Hindlimb muscle (tissue), 1 donor: ENCODE measurements at places on chromosomes 7 and 10.

DNA sequence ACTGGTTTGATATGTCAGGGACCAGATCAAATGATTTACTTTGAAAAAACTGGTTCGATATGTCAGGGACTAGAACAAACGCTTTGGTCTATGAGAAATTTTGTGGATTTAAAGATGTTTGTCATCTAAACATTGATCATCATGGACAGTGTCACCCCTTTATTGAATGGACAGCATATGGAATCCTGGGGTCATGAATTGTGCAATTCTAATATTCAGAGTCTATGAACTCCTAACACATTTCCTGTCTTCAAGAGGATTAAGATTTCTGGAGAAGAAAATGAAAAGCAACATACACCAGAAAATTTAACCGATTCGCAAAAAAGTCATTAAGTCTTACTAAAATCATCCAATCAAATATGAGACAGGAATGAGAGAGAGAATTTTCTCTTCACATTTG is 106.4 kb upstream of the FAM133B start:
- DNase-seq, result no peak

DNA sequence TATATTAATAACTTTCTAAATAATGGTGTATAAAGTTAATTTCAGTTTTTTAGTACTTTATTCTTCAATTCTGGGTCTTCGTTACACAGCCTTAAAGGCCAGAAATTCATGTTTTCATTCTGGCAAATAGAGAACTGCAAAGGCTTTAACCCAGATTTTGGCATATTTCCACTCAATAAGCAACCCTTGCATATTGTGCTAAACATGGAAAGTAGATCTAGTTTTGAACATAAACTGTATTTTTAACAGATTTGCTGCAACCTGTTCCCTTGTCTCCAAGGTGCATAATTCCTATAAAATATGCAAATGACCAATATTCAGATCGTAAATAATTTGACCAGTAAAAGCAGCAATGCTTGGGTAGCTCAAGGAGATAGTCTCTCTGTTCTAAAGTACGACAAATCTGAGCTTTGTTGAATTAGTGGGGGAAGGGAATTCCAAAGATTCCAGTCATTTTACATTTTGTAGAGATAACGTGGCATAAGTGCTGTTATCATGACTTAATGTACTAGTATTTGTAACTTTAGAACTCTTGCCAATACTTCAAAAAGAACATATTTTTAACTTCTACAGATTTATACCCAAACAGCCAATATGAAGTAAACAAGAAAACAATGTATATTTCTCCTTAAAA is 46.4 kb upstream of the RSBN1L start:
- DNase-seq, result no peak

DNA sequence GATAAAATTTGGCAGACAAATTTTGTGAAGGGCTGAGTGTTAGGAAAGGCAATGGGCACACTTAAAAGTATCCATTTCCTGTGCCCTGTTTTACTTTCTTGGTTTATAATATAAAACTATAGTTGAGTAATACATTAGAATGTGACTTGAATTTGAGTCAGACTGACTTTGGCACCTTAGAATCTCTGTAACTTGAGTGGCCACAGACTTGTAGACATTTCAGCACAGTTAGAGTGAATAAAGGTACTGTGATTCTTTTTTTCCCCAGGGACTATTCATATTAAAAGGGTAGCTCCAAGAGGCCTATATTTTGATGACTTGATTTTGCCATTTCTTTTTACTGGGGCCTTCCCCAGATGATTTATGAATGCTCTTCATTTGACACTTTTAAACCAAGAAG is 22.4 kb downstream of the GBF1 start:
- no peak for DNase-seq

DNA sequence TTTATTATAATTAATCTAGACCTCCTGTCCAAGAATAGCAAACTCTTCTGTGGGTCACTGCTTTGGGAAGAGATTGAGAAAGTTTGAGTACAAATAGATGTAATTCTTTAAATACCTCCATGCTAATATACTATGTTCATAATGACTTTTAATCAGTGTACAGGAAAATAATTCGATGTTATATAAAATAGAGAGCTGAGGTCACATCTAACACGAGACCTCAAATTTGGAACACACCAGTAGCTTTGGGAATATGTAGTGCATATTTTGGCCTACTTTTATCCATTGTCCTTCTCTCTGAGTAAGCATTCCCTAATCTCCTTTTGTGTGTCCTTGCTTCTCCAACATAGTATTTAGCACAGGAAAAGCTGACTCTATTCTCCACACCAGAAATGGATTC is 27.3 kb upstream of the CABCOCO1 start:
- DNase-seq, result no peak

GRCh38 chr10:113144576-113144975 is 194.5 kb downstream of the TCF7L2 start:
- no peak for DNase-seq

DNA sequence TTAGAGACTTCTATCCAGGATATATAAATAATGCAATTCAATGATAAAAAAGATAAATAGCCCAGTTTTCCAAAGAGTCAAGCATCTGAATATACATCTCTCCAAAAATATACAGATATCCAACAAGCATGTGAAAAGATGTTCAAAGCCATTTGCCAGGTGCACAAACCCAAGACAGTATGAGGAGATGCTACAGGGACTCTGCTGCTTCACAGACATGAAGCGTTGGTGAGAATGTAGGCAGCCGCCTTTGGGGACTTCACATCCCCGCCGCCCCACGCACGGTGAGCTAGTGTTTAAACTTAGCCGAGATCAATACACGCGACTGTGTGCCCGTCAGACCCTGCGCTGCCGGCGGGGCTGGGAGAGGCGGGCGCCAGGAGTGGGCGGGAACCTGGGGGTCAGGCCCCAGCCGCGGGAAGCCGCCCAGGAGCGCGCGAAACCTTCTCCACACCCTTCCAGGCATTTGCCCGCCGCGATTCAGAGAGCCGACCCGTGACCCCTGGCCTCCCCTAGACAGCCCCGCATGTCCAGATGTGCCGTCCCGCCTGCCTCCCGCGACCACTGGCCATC is 927 bp upstream of the ALOX5 start:
- no peak for DNase-seq

GRCh38 chr7:81190997-81191768 is 272.3 kb upstream of the SEMA3C start:
- DNase-seq, result no peak

DNA sequence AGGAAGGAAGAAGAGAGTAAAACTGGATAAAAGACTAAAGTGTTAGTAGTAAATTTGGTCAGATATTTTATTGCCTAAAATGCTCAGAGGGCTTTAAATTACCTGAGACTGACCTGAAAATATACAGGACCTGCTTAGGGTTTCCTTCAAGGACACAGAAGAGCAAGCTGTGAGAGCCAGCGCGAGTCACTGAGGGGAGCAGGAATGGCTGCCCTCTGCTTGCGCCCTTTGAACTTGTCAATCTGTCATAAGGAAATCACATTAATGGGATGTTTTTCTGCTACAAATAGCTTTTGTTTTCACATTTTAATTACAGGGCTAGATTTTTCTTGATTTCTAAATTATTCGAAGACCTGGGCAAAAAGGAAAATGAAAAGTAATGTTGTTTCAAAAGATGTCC is 26.9 kb downstream of the DNAJB9 start:
- DNase-seq, result no peak

GRCh38 chr10:43727935-43728334 is 79.3 kb upstream of the ZNF32 start:
- DNase-seq, result no peak

- peak; percentile 32 for DNase-seq
Measured at GRCh38 chr7:95772298-95772770, at the start of gene DYNC1I1. TSS of gene DYNC1I1 (plus strand) at chr7:95772554. CDS start at chr7:95804730, 32,176 bp downstream.

GRCh38 chr10:79283616-79284015 is 63.7 kb upstream of the PPIF start:
- DNase-seq, result no peak

DNA sequence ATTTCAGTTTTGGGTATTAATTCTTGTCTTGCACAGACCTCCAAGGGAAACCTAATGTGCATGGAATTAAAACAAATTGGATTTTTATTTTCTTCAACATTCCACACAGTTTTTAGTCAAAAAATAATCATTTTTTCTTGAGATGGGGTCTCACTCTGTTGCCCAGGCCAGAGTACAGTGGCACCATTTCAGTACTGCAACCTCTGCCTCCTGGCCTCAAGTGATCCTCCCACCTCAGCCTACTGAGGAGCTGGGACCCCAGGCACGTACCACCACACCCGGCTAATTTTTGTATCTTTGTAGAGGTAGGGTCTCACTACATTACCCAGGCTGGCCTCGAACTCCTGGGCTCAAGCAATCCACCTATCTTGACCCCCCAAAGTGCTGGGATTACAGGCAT is 4.9 kb downstream of the BAIAP2L1 start:
- no peak for DNase-seq

DNA sequence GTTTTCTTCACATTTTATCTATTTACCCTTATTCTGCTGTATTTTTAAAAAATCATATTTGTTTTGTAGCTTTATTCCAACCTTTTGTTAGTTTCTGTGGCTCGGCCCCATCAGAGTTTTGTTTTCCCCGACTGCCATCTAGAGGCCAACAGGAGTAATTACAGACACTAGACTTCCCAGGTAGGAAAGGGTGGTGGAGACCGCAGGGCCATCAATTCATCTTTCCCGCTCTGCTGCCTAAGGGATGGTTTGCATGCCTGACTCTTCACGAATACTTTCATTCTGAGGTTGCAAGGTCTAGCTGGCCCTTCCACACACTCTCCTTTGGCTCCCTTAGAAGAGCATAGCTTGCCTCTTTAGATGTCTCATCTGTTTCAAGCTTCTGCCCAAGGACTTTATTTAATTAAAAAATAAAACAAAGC is 38.3 kb downstream of the LYZL2 start:
- DNase-seq, result peak; percentile 70

DNA sequence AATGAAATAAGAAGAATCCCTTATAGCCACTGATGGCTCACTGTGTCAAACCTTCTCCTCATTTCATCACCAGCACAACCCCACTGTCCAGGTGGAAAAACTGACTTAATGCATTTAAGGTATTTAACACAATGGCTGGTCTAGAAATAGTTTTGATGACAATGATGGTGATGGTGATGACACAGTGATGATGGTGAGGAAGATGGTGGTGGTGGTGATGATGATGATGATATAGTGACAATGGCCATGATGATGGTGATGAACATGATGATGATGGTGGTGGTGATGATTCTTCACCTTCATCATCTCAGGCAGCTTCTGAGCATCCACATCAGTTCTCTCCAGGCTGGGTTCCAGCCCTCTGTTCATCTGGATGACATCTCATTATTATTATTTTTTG is 186.6 kb downstream of the TCERG1L start:
- DNase-seq, result no peak

DNA sequence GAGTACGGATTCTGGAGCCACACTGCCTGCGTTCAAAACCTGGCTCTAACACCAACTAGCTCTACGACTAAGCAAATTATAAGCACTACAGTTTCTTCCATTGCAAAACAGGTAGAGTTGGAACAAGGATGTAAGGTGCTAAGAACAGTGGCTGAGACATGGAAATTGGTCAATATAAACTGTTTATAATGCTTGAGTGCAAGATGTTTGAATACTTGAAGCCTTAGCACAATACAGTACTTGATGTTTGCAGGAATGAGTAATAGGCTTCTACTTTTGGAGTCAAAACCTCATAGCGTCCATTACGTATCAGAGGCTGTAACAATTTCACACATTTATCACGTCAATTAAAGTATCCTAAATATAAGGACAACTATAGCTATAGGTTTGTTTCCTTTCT is 6.9 kb downstream of the NT5C2 start:
- no peak for DNase-seq

- no peak for DNase-seq
Measured at GRCh38 chr7:71804256-71804655, 607.9 kb downstream of the CALN1 start.

DNA sequence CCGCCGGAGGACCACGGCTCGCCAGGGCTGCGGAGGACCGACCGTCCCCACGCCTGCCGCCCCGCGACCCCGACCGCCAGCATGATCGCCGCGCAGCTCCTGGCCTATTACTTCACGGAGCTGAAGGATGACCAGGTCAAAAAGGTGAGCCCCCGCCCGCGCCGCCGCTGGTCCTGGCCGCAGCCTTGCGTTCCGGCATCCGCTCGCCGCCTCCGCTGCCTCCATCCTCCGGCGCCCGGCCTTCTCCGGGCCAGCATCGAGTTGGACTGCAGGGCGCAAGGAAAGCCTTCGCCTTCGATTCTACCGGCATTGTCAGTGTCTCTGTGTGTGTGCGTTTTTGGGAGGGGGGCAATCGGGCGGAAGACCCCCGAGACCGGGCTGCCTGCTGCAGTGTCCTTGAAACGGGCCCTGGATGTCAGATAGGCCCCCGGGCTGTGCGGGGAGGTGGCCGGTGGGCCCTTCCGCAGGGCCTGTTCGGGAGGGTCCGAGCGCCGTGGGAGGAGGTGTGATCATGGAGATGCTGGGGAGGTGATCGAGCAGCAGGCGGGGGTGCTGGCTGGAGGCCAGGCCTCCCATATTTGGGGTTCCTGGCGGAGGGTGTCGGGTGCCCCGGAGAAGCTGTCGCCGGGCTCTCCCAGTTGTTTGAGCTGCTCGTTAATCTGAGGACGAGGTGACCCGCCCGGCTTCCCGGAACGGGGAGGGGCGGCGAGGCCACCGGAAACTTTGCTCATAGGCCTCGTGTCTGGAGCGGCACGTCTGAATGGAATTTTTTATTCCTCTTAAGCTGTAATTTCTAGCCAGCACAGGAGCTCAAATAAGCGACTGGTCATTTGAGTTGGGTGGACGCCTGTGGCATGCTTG is 40.8 kb downstream of the HK1 start:
- DNase-seq, result peak; percentile 69

- DNase-seq, result peak; percentile 91
Measured at GRCh38 chr7:37916673-37917660, at the start of gene SFRP4. TSS of gene SFRP4 (minus strand) at chr7:37916817. CDS start at chr7:37916537, 280 bp downstream.
